Natural killer cell (primary cell): ENCODE measurements at places on chromosomes 3 and 15. TPM values are rescaled to one million over a fixed set of nuclear protein-coding genes. Genes with fewer than 3 reads are reported as not detected.

- peaks cover 2% of the 10 kb centered on the region for H3K4me1 ChIP-seq
- no peak for DNase-seq
- H3K36me3 ChIP-seq = no peaks in the 10 kb centered on the region
- H3K27me3 ChIP-seq = peaks cover 2% of the 10 kb centered on the region
- no peak overlapping the region for H3K27ac ChIP-seq
These were observed 6.3 kb downstream of the ANPEP start for GRCh38 chr15:89808160-89808870.

The CLDN11 gene
- total RNA-seq = not detected

- no peaks in the 10 kb centered on the region for H3K4me1 ChIP-seq
- no peaks in the 10 kb centered on the region for H3K27me3 ChIP-seq
- no peak overlapping the region for H3K4me3 ChIP-seq
These were observed 62.0 kb downstream of the RPL22L1 start for GRCh38 chr3:170808041-170808440.

DNA sequence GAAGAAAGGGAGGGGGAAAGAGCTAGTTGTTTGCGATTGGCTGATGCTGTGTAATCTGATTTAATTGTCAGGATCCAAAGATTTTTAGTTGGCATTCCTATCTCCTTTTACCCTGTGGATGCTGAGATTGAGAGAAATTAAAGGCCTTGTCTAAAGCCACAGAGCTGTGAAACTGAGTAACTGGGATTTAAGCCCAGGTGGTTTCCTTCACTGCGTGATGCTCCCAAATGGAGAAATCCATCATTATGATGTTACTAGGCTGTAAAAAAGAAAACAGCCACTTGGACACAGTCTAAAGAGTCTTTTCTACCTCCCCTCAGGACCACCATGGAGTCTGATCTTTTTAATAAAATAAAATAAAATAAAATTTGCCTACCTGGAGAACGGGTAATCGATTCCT lies 883.0 kb upstream of the NR2F2 start:
- H3K27ac ChIP-seq = no peak overlapping the region
- H3K4me1 ChIP-seq = peaks cover 22% of the 10 kb centered on the region
- no peaks in the 10 kb centered on the region for H3K27me3 ChIP-seq
- no peaks in the 10 kb centered on the region for H3K36me3 ChIP-seq
- no peak for DNase-seq

DNA sequence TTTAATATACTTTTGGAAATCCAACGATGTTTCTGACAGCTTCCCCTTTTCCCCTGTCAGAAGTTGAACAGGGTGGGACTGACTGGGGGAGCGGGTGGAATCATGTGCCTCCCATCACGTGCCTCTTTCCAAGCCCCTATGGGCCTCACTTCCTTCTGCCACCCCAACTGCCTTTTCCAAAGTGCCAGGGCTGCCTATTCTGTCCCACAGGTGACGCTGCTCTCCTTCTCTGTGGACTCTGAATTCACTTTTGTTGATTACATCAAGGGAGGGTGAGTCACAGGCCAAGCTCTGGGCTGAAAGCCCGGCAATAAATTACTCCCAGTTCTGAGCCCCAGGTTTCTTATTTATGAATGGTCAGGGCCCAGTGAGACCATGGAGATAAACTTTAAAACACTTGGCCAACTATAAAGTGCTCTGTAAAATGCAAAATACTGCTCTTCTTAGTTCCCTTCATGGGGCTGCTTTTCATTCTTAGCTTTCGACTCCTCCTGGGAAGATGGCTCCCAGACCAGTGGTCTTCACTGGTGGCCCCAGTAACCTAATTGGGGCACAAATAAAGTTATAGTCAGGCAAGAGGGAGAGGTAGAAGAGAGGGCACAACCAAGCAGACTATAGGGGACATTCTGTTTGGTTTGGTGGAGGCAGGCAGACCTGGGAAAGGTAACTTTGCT lies 12.3 kb downstream of the CPNE9 start:
- H3K27me3 ChIP-seq = no peaks in the 10 kb centered on the region
- DNase-seq = peak; percentile 53
- H3K27ac ChIP-seq = no peak overlapping the region
- H3K4me3 ChIP-seq = no peak overlapping the region

GRCh38 chr3:52088445-52089367 lies 32.3 kb upstream of the DUSP7 start:
- H3K4me3 ChIP-seq = no peak overlapping the region
- no peak for DNase-seq
- H3K27ac ChIP-seq = no peak overlapping the region

GRCh38 chr3:159637883-159638542 lies 350.6 kb upstream of the IL12A start:
- no peaks in the 10 kb centered on the region for H3K36me3 ChIP-seq
- no peak overlapping the region for H3K27ac ChIP-seq
- H3K4me3 ChIP-seq = no peak overlapping the region
- DNase-seq = no peak
